ENCODE measurements at places on chromosomes 1 and 21.

DNA sequence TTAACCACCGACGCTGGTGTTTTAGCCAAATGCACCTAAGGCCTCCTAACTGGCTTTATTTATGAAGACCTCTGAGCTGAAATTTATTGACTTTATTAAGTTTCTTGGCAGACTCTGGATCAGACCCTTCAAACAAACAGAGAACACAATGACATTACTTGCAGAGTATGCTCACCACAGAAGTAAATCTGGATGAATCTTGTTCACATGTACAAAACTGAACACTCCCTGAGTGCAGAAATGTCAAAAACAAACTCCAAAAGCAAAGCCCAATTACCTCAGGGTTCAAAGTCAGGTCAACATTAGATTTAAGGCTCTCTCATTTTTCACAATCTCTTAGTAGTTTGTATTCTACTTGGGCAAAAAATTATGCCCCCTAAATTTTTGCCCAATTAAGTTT is 218.6 kb downstream of the SLC45A1 start:
- no peak for DNase-seq

DNA sequence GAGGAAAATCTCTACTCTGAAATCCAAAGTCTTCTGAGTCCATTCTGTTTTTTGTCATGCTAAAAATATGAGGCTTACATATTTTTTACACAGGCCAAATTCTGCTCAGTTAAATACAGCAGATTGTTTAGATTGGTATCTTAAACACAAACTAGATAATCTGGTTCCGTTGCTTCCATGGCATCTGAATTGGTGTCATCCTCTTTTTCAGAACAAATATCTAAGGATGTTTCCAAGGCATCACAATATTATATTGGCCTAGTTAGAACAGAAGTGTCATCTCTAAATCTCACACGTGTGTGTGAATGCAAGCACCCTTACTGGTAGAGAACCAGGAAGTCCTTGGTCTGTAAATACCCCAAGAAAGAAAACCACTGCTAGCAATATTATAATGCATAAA is 151.2 kb downstream of the NRIP1 start:
- no peak for DNase-seq

DNA sequence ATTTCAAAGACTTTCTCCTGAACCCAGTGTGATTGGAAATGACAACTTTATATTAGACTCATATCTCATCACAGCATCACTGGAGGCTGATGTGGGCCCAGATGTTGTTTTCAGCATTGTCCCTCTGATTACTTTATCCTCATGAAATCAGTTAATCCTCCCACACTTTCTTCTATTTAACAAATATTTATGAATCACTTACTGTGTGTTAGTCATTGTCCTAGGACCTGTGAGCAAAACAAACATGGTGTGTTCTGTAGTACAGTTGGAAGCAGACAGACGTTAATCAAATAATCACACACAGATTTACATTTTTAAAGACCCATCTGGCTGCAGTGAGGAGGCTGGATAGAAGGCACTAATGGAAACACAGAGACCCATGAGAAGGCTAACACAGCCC is 383.7 kb downstream of the PRDM2 start:
- no peak for DNase-seq

DNA sequence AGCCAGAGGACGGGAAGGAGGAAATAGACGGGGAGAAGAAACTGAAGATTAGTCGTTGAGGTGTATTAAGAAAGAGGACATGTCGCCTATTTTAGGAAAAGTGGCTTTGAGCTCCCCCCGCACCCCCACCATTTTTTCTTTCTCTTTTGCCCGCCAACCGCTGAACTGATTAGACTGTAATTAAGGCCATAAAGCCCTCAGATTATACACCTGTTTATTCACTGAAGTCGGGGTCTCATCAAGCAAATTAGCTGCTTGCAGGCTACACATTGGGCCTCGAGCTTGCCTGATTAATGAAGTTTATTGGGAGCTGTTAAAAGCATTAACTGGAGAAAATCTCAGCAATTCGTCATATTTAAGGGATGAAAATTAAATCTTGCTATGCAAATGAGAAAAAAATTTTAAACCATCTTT is 119.4 kb upstream of the RRP15 start:
- no peak for DNase-seq

DNA sequence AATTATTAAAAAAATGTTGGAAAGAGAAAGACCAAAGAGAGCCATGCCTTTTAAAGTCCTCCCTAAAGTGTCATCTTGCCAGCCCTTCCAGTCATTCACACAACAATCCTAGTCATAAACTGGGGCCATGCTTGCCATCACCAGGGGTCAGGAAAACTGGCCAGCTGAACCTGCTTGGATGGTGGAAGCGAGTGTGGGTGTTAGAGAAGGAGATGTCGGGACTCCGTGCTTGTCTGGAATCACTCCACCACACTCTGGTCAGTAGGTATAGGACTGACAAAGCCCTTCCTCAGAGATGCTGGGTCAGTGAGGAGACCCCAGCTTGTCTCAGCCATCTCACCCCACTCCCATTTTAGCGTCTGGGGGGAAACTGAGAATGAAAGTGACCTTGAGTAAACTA is 3.3 kb upstream of the HAPLN2 start:
- no peak for DNase-seq

DNA sequence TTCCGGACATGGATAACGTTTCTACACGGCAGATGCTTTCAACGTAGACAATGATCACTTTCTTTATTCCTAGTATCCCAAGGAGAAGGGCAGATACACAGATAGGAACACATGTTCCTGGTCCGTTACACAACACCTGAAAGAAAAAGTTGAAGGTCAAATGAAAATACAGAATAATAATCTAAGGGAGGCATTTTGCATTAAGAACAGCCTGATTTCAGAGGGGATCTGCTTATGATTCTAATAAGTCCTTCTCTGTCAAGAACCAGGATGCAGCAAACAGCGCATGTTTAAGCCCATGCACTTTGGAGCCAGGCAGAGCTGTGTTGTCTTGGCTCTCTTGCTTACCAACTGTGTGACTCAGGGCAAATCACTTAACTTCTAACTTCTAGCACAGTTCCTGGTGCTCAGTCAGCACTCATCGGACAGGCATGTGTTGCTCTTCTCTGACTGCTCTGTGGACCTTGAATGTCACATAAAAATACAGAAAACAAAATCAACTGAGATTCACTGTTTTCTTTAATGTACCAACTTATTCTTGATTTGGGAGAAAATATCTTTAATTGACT is 56.3 kb upstream of the CNN3 start:
- DNase-seq: no peak

GRCh38 chr1:226778657-226779058 is 39.6 kb upstream of the ITPKB start:
- DNase-seq: no peak

DNA sequence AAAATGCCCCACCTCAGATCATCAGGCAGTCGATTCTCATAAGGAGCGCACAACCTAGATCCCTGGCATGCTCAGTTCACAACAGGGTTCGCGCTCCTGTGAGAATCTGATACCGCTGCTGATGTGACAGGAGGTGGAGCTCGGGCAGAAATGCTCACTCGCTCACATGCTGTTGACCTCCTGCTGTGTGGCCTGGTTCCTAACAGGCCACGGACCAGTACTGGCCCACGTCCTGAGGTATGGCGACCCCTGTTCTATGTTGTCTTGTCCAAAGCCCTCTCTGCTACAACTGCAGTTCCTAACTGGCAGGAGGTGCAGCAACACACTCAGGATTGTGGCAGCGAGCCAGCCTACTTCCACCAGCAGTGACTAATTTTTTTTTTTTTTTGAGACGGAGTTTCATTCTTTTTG is 70.6 kb downstream of the CLSTN1 start:
- DNase-seq: no peak

DNA sequence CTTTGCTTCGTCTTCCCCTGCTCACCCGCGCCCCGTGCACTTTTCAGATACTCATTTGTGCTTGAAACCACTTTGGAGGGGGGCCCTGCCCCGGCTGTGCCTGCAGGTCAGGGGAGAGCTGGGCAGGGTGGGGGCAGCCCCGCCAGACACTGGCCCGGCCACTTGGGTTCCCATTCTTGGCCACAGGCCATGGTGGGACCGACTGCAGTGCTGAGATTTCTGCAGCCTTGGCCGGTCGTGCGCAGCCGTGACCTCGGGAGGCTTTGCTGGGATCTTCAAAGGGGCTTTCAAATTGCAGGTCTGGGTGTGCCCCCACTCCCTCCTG is 54.5 kb upstream of the TTC34 start:
- DNase-seq: no peak

DNA sequence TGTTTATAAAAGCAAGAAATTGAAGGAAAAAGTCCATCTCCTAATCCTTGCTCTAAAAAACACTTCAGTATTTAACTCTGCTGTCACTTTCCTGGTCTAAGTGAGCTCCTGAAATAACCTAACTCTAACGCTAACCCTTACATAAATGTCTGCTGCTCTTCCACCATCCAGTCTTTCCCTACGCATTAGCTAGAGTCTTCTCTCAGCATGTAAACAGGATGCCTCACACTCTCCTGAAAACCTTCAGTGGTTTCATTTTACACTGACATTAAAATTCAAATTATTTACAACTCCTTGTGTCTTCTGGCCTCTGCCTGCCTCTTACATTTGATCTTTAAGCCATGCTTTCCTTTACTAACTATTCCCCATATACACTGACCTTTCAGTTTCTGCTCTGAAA is 697.6 kb upstream of the CXADR start:
- peak; percentile 18 for DNase-seq

GRCh38 chr1:60894130-60894529 is 188.2 kb upstream of the NFIA start:
- DNase-seq: no peak

DNA sequence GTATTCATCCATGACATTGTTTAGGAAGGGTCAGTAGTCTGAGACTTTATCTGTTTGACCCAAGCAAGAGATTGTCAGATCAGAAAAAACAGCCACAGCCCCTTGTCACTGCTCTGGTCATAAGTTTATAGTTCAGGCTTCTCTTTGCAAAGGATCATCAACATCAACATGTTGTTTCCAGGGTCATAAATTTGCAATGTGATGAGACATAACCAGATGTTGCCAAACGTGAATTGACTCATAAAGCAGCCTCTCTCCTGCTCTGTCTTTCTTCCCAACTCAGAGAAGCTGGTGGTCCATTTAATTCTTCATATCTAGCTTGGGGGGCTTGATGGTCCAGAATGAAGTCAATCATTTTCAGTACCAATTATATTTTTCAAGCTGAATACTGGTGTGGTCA is 507.2 kb upstream of the PBX1 start:
- no peak for DNase-seq

DNA sequence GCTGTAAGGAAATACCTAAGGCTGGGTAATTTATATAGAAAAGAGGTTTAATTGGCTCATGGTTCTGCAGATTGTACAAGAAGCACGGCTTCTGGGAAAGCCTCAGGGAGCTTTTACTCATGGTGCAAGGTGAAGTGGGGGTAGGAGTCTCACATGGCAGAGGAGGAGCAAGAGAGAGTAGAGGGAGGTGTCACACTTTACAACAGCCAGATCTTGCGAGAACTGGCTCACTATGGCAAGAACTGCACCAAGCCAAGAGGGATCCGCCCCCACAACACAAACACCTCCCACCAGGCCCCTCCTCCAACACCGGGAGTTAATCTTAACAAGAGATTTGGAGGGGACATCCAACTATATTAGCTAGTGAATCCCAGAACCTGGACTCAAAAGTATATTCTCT is 135.4 kb upstream of the SOD1 start:
- no peak for DNase-seq

GRCh38 chr1:77757603-77758002 is 2.0 kb downstream of the USP33 start:
- DNase-seq: peak; percentile 30

GRCh38 chr1:180785291-180785690 is 127.4 kb upstream of the KIAA1614 start:
- DNase-seq: no peak

- peak; percentile 54 for DNase-seq
Observed at GRCh38 chr1:107963601-107964335, 1.2 kb downstream of the VAV3 start.

DNA sequence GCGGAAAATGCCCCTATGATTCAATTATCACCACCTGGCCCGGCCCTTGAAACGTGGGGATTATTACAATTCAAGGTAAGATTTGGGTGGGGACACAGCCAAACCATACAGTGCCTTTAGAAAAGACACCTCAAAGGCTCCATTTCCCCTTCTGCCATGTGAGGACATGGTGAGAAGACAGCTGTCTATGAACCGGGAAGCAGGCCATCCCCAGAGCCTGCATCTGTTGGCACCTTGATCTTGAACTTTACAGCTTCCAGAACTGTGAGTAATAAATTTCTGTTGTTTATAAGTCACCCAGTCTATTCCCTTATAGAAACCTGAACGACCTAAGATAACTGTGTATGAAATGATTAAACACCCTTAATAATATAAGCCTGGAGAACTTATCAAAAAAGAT is 61.6 kb downstream of the KIFAP3 start:
- no peak for DNase-seq

DNA sequence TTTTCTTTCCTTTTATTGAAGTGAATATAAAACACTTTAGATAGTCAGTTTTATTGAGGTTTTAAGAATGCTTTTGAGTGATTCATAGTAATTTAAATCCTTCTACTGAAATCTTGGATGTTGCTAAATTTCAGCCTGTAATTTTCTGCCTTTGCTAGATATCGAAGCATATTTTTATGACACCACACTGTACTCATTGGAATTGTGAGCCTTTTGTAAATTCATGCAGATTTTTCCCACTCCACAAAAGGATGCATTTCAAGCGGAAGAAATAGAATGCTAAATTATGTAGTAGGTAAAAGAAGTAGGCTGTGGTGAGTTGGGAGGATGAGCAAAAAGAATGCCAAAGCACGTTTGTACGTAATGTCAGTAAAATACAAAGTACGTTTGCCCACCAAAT is 13.8 kb downstream of the SNX7 start:
- DNase-seq: no peak

- DNase-seq: no peak
Observed at GRCh38 chr1:4447778-4448420, 206.5 kb upstream of the AJAP1 start.

GRCh38 chr1:37515185-37516034 is 844 bp upstream of the MEAF6 start:
- no peak for DNase-seq

DNA sequence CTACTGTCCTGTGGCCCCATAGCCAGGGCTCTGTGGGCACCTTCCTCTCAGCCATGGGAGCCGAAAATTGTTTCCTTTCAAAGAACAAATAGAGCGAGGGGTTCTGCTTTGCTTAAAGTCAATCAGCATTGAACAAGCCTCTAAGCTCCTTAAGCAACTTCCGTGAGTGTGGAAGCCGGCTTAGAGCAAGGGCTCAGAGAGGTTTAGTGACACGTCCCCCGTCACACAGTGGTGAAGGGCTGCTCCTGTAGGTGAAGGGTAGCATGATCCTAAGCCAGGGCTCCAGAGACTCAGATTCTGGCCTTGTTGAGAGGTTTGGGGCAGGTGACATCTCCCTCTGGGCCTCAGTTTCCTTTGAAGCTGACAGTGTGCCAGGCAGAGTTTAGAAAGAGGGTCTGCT is 94.0 kb upstream of the WNT4 start:
- DNase-seq: no peak

All from OCI-M1 (cell line).